KBM-7 (cell line): ENCODE measurements at places on chromosomes 2 and 18.

DNA sequence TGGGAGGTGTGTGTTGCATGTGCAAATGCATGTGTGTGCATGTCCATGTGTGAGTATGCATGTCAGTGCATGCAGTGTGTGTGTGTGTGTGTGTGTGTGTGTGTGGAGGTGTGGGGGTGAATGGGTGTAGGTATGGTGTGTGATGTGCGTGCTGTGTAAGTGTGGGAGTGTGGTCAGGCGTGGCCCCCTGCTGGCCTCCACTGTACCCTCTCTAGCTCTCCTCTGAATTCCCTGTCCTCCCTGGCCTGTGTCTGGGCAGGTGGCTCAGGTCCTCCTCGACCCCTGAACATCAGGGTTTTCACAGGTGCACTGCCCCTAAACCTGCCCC lies 230.2 kb downstream of the CELF4 start:
- DNase-seq = peak; percentile 7

DNA sequence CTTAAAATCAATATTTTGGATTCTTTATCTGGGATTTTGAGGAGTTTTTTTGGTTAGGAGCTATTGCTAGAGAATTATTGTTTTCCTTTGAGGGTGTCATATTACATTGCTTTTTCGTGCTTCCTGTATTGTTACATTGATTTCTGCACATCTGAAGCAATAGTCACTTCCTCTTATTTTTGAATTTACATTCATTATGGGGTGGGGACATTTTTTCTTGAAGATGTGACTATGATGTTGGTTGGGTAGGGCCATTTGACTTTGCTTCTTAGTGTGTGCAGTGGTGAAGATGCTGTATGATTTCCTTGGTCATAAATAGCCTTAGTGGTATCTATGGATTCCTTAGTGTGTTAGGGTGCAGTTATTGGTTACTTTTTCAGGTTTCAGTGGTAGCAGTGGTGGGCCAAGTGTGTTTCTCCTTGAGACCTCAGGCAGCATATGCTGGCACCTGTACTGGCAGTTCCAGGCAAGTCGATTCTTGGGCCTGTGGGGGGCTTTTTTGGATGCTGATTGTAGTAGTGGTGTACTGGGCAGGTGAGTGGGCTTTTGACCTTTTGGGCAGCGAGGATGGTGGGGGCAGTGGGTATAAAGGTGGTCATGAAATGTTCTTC lies 61.8 kb downstream of the ARHGAP25 start:
- peak; percentile 59 for DNase-seq

DNA sequence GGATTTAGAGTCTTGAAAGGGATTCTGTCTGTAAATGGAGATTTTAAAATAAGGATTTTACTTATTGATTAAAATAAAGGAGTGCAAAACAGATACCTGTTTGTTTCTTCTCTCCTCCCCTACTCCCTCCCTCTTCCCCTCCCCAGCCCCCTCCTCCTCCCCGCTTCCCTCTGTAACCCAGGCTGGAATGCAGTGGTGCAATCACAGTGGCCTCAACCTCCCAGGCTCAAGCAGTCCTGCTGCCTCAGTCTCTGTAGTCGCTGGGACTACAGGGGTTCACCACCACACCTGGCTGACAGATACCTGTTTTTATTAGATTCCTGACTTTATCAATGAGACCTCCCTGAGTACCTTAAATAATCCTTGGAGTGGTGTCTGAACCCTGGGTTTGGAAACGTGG lies 57.1 kb downstream of the OXER1 start:
- DNase-seq = no peak

- peak; percentile 9 for DNase-seq
These were observed 35.7 kb upstream of the TAF4B start for GRCh38 chr18:26190506-26190905.

- peak; percentile 23 for DNase-seq
These were observed 73.7 kb upstream of the DNAJC10 start for GRCh38 chr2:182642328-182642727.

DNA sequence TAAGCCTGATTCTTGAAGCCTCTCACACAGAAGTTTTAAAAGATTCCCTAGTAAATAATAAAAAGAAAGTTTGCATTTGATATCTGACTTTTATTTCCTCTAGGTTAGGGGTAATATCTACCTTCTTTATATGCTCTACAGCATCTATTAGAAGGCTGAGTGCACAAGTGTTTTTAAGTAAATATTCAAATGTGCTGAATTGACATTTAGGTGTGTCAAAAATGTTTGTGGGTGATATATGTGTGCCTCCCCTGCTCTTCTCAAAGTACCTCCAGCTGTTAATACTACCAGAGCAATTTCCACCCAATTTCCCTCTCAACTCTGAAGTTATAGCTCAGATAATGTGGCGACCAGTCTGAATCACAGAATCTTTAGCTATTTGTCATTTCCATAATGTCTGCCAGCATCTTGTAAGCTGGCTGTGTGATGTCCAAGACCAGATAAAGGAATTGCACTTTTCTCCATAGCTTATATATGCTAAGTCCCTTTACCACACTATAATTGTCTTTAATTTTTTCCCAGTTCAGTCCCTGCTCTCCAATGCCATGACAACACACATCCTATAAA lies 24.4 kb upstream of the ERMN start:
- DNase-seq = no peak

DNA sequence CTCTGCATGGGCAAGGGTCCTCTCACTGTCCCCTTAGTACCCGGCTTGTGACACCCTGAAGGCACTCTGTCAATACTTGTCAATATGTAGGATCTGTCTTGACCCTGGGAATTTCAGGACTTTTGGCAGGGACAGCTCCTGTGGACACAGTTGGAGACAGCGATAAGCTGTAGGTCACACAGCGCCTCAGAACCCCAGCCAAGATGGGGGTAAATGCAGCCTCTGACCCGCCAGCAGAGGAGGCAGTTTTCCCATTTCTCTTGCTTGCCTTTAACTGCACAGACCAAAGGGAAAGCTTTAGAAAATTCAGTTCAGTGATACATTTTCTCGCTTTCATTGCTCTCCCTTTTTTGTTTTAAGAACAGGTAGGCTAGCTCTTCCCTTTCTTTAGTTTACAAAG lies 54.8 kb upstream of the KLHL29 start:
- peak; percentile 8 for DNase-seq

GRCh38 chr18:49431165-49431962 lies 29.1 kb downstream of the DYM start:
- no peak for DNase-seq

GRCh38 chr2:98242003-98242402 lies 104.3 kb upstream of the CNGA3 start:
- no peak for DNase-seq

GRCh38 chr2:196670342-196670741 lies 30.8 kb downstream of the CCDC150 start:
- DNase-seq = no peak

DNA sequence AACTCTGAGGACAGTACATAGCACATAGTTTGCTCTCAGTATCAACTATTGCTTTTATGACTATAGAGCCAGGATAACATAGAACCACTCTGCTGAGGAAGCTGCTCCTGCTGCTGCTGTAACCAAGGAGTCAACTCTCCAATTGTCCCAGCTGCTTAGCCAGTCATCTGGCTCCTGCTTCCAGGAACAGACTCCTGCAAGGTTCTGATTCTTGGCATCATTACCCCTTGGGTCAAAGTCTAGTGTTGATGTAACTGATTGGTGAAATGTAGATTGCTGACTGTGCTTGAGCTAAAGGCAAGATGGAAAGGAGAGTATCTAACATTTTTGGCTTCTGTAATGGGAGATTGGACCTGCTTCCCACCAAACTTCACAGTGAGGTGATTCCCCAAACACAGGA lies 261.9 kb upstream of the FSHR start:
- DNase-seq = no peak

GRCh38 chr18:37691162-37691561 lies 125.6 kb upstream of the CELF4 start:
- no peak for DNase-seq

GRCh38 chr2:42924418-42924886 lies 132.1 kb upstream of the HAAO start:
- DNase-seq = no peak

DNA sequence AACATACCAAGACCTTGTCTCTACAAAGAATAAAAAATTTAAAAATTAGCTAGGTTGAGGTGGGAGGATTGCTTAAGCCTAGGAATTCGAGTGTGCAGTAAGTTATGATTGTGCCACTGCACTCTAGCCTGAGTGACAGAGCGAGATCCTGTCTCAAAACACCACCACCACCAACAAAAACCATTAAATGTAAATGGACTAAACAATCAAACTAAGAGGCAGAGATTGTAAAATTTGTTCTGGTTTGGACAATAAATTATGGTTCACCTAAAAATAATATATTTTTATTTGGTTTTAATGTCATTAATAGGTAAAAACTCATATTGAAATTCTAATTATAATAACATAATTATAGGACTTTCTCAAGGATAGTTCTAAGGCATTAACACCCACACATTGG lies 9.9 kb upstream of the ATIC start:
- DNase-seq = no peak

DNA sequence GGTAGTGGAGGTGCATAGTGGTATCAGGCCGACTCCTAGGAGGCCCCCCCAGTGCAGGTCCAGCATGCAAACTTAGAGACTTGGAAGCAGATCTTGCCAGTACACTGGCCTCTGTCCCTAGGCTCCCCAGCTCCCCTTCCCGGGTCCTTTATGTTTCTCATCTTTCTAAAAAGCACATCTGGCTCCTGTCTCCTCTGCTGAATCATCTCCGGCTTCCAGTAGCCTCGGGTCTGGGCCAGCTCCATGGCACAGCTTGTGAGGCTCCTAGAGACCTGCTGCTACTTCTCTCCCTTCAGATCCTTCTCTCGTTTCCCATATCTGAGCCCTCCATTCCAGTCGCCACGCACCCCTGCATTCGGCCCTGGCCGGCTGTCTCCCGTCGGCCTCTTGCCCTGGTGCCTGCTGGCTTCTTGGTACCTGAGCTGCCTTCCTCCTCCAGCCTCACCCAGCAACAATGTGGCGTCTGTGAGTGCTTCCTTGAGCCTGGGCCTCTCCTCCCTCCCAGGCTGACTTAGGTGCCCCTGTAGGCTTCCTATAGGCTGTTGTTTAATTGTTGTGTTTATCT lies 6.6 kb downstream of the TRAF3IP1 start:
- DNase-seq = no peak

- no peak for DNase-seq
These were observed 5.5 kb downstream of the EN1 start for GRCh38 chr2:118841828-118842461.

DNA sequence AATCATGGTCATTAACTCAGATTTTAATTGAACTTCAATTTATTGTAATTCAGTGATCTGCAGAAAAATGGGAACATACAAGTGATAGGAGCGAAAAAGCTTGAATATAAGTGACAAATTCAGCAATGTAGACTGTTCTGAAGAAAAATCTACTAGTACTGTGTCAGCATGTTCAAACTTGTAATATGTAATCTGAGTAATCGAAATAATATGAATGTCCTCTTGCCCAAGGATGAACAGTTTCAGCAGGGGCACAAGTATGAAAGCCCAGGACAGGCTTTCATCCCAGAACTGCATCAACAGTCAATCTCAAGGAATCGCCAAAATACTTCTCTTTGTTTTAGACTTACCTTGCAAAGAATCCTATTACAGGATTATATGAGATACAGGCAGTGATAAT lies 1110.5 kb downstream of the LRP1B start:
- DNase-seq = no peak

DNA sequence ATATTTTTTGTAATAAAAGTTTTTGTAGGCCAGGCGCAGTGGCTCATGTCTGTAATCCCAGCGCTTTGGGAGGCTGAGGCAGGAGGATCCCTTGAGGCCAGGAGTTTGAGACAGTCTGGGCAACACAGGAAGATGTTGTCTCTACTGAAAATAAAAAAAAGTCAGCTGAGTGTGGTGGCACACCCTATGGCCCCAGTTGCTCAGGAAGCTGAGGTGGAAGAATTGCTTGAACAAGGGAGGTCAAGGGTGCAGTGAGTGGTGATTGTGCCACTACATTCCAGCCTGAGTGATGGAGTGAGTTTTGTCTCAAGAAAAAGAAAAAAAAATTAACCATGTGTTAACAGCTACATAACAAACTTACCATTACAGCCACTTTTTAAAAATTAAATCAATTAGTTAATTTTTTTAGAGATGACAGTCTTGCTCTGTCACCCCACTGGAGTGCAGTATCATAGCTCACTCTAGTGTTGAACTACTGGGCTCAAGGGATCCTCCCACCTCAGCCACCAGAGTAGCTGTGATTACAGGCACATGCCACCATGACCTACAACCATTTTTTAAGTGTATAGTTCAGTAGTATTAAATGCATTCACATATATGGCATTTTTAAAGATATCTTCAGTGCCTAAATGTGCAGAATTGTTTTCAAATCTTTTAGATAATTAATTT lies 67.2 kb upstream of the ACYP2 start:
- peak; percentile 12 for DNase-seq

- DNase-seq = no peak
These were observed 16.2 kb upstream of the GLI2 start for GRCh38 chr2:120719491-120719890.

DNA sequence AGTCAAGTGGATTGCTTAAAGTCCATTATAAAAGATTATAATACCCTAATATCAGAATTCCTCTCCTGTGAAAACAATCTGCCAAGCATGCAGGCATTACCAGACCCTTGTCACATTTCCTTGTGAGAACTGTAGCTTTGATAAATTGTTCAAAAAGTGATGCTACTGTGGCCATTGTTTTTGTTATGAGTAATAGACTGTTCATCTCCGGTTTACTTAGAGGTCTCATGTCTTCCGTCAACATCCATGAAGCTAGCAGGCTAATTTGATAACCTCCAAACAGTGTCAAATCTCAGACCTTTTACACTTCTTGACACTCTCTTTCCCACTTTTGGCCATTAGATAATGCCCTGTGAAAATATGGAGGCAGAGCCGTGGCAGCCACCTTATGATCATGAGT lies 342.7 kb downstream of the CPS1 start:
- DNase-seq = no peak

- DNase-seq = no peak
These were observed 28.4 kb downstream of the CD8B start for GRCh38 chr2:86833315-86833714.

GRCh38 chr2:11720752-11721151 lies 25.7 kb upstream of the LPIN1 start:
- no peak for DNase-seq

- DNase-seq = no peak
These were observed 193.3 kb upstream of the AGAP1 start for GRCh38 chr2:235300368-235301201.

GRCh38 chr2:207143215-207144172 lies 22.3 kb downstream of the KLF7 start:
- DNase-seq = peak; percentile 96

GRCh38 chr2:112724591-112725525 lies 4.0 kb downstream of the NT5DC4 start:
- DNase-seq = peak; percentile 83

DNA sequence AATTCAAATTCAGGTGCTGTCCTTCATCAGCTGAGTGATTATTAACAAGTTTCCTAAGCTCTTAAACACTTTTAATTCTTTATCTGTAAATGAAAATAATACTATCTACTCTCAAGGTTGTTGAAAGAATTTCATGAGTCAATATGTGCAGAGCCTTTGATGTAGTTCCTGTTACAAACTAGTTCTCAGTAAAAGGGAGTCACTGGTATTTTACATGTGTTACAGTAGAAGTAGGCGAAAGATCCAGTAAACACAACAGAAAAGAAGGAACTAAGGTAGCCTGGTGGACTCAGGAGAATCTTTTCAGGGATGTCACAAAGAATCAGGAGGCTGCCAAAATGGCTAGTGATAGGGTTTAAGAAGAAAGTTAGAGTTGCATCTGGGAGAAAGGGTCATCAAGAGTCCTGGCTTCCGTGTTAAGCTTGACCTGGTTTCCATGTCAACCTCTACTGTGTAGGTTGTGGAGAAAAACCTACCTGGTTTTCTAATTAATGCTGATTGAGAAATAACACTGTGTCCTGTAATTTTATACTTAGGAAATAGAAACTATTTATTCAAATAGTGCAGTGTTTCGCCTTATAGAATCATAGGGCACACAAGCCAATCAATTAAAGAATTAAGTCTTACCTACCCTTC lies 58.3 kb upstream of the TRIB2 start:
- no peak for DNase-seq
